ENCODE measurements at places on chromosomes 1 and 21. TPM values are rescaled to one million over a fixed set of nuclear protein-coding genes. Genes with fewer than 3 reads are reported as not detected.

The MX1 gene
- 17.3 TPM for polyA plus RNA-seq

The PAFAH2 gene
- polyA plus RNA-seq = 5.8 TPM

The MPL gene
- 0.06 TPM for polyA plus RNA-seq

The AGT gene
- 0.12 TPM for polyA plus RNA-seq

The GABPB2 gene
- 4.2 TPM for polyA plus RNA-seq

The PLXNA2 gene
- 12.6 TPM for polyA plus RNA-seq

The UBL4B gene
- not detected for polyA plus RNA-seq

All from esophagus (tissue), 2 donors.